ENCODE measurements at places on chromosomes 3 and 15.

DNA sequence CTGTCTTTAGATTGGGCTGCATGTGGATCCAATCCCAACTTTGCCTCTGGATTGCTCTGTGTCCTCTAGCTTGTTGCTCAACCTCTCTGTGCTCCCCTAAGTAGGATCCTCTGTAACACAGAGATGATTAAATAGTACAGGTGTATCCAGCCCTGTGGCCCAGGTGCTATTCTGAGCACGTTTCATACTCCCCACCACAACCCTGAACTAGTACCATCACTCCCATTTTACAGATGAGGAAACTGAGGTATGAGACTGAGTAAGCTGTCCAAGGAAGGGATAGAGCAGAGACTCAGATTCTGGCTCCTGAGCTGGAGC lies 7.2 kb downstream of the ISG20 start:
- no peak for DNase-seq

DNA sequence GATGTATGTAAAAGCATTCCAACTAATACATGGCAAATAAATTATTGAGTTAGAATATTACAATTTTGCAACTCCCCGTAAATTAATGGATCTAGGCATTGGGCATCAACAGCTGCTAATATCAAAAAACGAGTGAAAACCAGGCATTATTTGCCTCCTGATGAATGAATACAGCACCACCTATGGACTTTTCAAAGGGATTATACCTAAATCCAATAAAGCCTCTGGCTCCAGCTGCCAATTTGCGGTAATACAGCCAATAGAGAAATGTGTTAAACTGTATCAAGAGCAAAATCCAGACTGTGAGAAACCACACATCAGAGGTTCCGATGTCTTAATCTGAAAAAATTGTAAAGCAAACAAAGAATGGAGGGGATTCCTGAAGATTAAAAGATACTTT lies 16.3 kb upstream of the A4GNT start:
- no peak for DNase-seq

DNA sequence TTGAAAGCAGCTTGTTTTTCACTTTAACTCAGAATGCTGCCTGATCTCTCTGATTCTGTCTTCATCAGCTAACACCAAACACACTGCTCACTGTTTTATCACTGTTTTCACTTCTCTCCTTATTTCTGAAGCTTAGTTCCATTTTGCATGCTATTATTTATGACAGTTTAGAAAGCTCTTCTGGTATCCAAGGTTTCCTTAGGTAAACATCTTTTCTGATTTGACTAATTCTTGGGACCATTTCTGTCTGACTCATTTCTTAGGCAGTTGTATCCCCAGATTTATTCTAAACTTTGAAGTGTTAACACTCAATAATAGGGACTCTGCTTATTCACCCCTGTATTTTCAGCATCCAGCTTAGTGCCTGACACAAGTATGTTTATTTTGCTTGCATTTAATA lies 167.7 kb downstream of the BCHE start:
- DNase-seq, result no peak

GRCh38 chr3:1251282-1252060 lies 158.6 kb downstream of the CNTN6 start:
- DNase-seq, result peak; percentile 22

GRCh38 chr3:19487386-19487785 lies 339.1 kb downstream of the KCNH8 start:
- DNase-seq, result no peak

GRCh38 chr3:37997791-37998370 lies 7.3 kb downstream of the VILL start:
- DNase-seq, result no peak

- no peak for DNase-seq
Measured at GRCh38 chr15:80710635-80711554, 15.8 kb downstream of the ABHD17C start.

GRCh38 chr15:79093352-79093935 lies 2.9 kb upstream of the RASGRF1 start:
- no peak for DNase-seq

- DNase-seq, result no peak
Measured at GRCh38 chr3:190001426-190001825, 119.3 kb downstream of the P3H2 start.

- peak; percentile 79 for DNase-seq
Measured at GRCh38 chr15:87387766-87388165, 868.8 kb downstream of the NTRK3 start.

Measured in fibroblast of skin of left quadriceps (primary cell).